ENCODE measurements at places on chromosomes 5 and 9. TPM values are rescaled to one million over a fixed set of nuclear protein-coding genes. Genes with fewer than 3 reads are reported as not detected.

SARDH gene
- total RNA-seq = 27.2 TPM

ORM2 gene
- total RNA-seq = not detected

SPATA31D1 gene
- not detected for total RNA-seq

MYMK gene
- not detected for total RNA-seq

CDH9 gene
- not detected for total RNA-seq

AOPEP gene
- 14.9 TPM for total RNA-seq

ADAMTS16 gene
- total RNA-seq = not detected

GAS1 gene
- 0.12 TPM for total RNA-seq

SPATA31A6 gene
- total RNA-seq = not detected

GCNT4 gene
- total RNA-seq = 5.1 TPM

AQP3 gene
- 53.3 TPM for total RNA-seq

SLC36A2 gene
- not detected for total RNA-seq

EDIL3 gene
- total RNA-seq = not detected

INSL4 gene
- not detected for total RNA-seq

NOXA1 gene
- 0.94 TPM for total RNA-seq

CXXC5 gene
- total RNA-seq = 1.2 TPM

TEX48 gene
- not detected for total RNA-seq

PSMB7 gene
- 59.4 TPM for total RNA-seq

PCDHA10 gene
- not detected for total RNA-seq

NIPSNAP3A gene
- total RNA-seq = 17.4 TPM

OBP2A gene
- total RNA-seq = not detected

IFNA13 gene
- not detected for total RNA-seq

CCDC152 gene
- 3.4 TPM for total RNA-seq

ACOT12 gene
- not detected for total RNA-seq

GPR151 gene
- not detected for total RNA-seq

IL31RA gene
- total RNA-seq = not detected
